ENCODE measurements at places on chromosomes 5 and 9.

DNA sequence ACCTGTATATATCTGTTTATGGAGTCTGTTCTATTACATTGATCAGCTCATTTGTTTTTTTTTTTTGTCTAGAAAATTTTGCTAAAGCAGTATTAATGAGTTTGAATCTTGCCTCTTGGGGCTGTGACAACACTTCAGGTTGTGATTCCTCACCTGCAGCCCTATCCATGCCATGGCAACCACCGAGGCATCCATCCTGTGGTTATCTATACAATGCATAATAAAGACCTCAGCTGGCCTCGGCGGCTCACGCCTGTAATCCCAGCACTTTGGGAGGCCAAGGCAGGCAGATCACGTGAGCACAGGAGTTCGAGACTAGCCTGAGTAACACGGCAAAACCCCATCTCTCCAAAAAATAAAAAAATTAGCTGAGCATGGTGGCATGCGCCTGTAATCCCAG is 28.1 kb upstream of the PDCD1LG2 start:
- DNase-seq, result no peak

GRCh38 chr9:107547772-107548297 is 58.3 kb upstream of the KLF4 start:
- DNase-seq, result no peak

- DNase-seq, result no peak
Observed at GRCh38 chr9:121282277-121283079, 14.5 kb downstream of the GSN start.

GRCh38 chr9:14760060-14760459 is 37.5 kb upstream of the CER1 start:
- DNase-seq, result no peak

- no peak for DNase-seq
Observed at GRCh38 chr5:180130876-180131740, 59.5 kb upstream of the RNF130 start.

DNA sequence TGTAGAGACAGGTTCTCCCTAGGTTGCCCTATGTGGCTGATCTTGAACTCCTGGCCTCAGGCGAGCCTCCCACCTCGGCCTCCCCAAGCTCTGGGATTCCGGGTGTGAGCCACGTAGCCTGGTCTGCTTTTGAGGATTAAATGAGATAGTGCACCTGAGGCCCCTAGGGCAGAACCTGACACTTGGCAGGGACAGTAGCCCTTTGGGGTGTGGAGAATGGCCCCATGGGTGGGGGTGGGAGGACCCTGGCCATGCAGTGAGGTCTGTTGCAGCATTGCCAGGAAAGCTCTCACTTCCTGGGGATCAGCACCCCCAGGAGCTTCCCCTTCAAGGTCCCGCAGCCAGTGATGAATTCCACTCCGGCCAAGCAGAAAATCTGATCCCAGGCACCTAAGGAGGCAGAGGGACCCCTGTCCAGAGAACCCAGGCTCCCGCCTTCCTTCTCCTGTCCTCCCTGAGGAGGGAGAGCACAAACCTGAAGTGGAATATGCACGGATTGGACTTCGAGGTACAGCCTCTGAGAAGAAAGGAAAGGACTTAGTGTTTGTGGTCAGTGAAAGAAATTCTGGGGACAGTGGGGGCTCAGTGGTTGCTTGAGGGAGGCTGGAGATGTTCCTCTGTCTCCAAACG is 73.9 kb upstream of the UNC5A start:
- DNase-seq, result no peak

GRCh38 chr9:136140046-136140445 is 21.4 kb upstream of the TMEM250 start:
- no peak for DNase-seq

- no peak for DNase-seq
Observed at GRCh38 chr5:80667384-80667783, 12.6 kb upstream of the DHFR start.

DNA sequence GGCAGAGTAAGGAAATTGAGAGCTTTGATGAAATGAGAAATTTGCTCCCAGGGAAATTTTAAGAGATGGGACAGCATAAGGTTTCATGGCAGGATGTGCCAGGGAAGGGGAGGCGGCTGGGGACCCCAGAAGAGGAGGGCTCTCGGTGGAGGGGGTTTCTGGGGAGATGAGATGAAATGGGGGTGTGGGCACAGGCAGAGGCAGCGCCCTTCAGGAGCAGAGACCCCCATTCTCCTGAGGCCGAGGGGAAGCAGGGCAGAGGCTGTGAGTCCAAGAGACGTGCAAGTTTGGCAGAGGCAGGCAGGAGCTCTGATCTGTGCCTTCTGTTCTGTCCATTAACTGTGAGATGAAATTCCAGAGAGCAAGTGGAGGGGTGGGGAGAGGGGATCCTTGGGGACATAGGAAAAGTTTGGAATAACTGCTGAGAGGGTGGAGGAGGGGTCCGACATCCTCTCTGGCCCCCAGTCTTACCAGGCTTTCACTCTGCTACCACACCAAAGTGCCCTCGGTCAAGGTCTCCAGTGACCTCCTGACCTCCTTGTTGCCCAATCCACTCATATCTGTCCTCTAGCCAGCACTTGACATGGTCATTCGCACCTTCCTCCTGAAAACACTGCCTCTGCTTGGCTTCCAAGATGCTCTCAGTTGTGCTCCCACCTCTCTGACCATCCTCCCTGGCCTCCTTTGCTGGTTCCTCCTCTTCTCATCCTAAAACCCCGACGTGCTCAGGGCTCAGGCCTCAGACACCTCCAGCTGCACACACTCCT is 108.1 kb upstream of the MVB12B start:
- no peak for DNase-seq

Measured in CD4-positive, alpha-beta memory T cell (primary cell).